ENCODE measurements at places on chromosomes 6 and 20. TPM values are rescaled to one million over a fixed set of nuclear protein-coding genes. Genes with fewer than 3 reads are reported as not detected.

GRCh38 chr20:18718129-18718528 lies 95.5 kb upstream of the SCP2D1 start:
- DNase-seq = no peak

- no peak for DNase-seq
Observed at GRCh38 chr20:4603724-4604123, 118.0 kb upstream of the PRND start.

GRCh38 chr6:131781687-131782086 lies 26.1 kb upstream of the ENPP1 start:
- no peak for DNase-seq

DNA sequence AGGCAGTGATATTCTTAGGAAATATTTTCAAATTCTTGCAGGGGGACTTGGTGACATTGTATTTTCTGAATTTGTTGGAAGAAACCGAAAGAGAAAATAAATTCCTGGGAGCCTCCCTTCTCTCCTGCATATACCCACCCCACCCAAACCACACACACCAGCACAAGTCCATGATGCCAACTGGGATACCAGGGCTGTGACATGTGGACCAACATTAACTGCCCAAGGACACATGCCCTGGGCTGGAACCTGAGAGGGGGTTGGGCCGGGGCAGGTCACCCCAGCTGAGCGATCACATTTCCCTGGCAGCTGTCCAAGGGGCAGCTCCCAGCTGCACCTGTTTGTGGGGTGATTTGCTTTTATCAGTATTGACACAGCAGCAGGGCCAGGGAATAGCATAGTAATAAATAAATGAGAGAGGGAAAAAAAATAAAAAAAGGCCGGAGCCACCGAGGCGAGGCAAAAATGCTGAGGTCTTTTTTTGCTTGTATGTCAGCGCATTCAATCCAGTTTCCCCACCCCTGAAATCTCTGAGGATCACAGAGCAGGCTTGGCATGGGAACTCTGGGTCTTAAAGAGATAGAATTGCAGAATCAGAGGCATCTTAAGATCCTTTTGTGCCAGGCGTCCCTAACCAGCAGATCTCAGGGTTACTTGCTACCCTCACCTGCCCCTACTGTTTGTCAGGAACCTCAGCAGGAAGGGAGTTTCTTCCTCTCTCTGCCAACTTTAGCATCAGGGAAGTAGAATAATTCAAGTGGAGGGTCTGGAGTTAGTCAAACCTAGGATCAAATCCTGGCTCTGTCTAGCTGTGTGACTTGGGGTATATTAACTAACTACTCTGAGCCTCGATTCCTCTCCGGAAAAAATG lies 66.5 kb upstream of the PIM1 start:
- DNase-seq = peak; percentile 3

DNA sequence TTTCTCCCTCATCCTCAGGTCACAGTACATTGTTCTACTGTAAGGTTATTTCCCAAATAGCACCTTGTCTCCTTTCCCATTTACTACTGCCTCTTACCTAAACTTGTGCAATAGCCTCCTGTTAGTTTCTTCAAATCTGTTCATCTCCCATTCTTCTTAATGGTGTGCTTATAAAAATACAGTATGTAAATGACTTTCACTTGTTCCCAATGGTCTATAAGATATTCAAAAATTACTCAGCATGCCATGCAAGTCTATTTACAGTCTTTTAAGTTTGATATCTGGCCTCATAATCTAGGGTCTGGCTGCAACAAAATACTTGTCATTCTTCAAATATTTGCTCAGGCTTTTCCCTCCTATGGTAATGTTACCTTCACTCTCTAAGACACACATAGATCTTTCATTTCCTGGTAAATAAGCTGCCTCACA lies 31.5 kb upstream of the RHAG start:
- no peak for DNase-seq

The ASIP gene
- total RNA-seq = not detected

DNA sequence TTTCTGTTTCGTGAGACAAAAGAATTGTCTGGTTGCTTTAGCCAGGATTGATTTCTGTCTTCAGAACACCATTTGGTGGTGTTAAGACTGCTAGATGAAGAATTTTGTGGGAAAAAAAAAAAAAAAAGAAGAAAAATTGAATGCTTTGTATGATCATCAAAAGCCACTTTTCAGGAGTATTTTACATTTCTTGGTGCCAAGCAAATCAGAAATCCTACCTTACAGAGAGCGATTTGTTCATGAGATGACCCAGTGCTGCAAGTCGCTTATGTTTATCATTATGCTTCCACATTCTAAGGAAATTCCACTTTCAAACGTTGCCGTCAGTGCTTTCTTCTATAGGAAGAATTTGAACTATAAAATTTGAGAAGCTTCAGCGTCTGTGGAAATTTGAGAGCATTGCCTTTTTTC lies 228.7 kb downstream of the BCKDHB start:
- no peak for DNase-seq

The PSMF1 gene
- total RNA-seq = 32.4 TPM

The TRAPPC3L gene
- 0.04 TPM for total RNA-seq

- DNase-seq = no peak
Observed at GRCh38 chr20:59780494-59781185, 152.8 kb downstream of the SYCP2 start.

- DNase-seq = no peak
Observed at GRCh38 chr6:138535728-138536455, 36.6 kb upstream of the NHSL1 start.

DNA sequence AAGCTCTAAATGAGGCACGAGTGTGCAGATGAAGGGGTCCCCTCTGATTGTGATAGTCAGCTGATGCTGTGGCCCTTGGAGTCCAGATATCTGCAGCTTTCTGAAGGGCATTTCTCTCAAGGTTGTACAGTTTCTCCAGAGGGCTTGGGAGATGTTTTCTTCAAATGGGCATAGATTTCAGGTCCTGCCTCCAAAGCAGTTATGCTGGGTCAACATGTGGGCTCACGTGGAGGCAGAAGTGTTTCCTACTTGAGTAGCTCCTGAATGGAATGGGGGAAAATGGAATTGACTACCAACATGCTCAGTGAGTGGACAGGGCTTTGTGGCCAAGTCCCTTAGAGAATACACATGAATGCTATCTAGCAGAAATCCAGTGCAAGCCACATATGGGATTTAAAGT lies 360.7 kb downstream of the SAMD5 start:
- DNase-seq = no peak

The SYNJ2 gene
- total RNA-seq = 60.3 TPM

- DNase-seq = no peak
Observed at GRCh38 chr6:3553254-3553653, 96.4 kb upstream of the SLC22A23 start.

The STX11 gene
- total RNA-seq = 9.4 TPM

The COL21A1 gene
- 0.13 TPM for total RNA-seq

The HRH3 gene
- not detected for total RNA-seq

The BPIFB1 gene
- not detected for total RNA-seq

- DNase-seq = no peak
Observed at GRCh38 chr20:64025101-64025825, 10.7 kb upstream of the C20orf204 start.

The GHRH gene
- total RNA-seq = not detected

The UBD gene
- total RNA-seq = 1.9 TPM

DNA sequence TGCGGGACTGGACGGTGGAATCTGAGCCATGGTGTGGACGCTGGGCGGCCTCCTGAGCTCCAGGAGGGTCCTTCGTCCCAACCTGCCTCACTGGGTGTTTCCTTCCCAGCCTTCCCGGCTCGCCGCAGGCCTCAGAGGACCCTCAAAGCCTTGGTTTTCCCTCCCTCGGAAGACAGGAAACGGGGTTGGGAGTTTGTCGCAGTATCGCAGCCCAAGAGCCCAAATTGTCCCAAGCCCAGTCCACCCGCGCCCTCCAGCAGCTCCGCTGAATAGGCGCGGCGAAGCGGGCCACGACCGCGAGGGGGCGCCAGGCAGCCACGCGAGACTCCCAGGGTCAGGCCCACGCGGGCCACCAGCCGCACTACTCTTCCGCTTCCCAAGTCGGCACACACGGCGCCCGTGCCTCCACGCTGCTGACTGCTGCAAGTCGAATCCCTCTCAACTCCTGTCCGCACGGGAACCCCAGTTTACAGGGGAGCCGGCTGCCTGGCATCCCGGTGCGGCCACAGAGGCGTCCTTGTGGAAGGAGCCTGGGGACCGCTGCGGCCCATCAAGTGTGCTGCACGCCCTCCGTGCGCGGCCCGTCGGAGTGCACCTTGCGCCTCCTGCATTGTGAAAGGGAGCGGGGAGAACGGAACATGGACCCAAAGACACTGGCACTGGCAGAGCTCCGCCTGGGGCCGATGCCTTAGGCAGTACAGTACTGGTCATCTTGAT lies 40.4 kb upstream of the HMGA1 start:
- DNase-seq = peak; percentile 11

The PTCRA gene
- not detected for total RNA-seq

GRCh38 chr6:92376691-92377090 lies 1042.7 kb downstream of the EPHA7 start:
- no peak for DNase-seq

GRCh38 chr6:53673162-53673727 lies 7.7 kb upstream of the KLHL31 start:
- peak; percentile 47 for DNase-seq

The MYB gene
- 0.13 TPM for total RNA-seq

- DNase-seq = no peak
Observed at GRCh38 chr20:9517297-9518162, 3.1 kb downstream of the LAMP5 start.

DNA sequence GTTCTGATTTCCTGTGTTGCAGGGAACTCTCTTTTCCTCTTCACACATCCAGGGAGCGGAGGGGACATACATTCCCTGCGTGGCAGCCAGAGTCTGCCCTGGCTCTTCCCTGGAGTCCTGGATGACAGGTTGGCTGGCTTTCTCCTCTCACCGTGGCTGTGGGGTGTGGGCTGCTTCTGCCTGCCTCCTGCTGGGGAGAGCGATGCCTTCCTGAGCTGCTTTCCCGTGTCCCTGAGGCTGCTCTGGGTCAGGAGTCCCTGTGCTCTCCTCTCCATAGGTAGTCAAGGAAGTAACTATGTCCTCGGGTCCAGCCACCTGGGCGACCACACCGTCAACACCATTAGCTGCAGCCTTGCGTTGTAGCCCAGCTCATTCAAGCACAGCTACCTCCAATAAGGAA lies 451.7 kb downstream of the QKI start:
- DNase-seq = no peak

- DNase-seq = no peak
Observed at GRCh38 chr6:154909311-154909710, 85.8 kb upstream of the TIAM2 start.
